ENCODE measurements at places on chromosomes 7 and 10.

- DNase-seq: no peak
Measured at GRCh38 chr10:97578171-97578844, 5.7 kb downstream of the ANKRD2 start.

GRCh38 chr10:131195116-131195515, 116.4 kb downstream of the TCERG1L start:
- DNase-seq: no peak

DNA sequence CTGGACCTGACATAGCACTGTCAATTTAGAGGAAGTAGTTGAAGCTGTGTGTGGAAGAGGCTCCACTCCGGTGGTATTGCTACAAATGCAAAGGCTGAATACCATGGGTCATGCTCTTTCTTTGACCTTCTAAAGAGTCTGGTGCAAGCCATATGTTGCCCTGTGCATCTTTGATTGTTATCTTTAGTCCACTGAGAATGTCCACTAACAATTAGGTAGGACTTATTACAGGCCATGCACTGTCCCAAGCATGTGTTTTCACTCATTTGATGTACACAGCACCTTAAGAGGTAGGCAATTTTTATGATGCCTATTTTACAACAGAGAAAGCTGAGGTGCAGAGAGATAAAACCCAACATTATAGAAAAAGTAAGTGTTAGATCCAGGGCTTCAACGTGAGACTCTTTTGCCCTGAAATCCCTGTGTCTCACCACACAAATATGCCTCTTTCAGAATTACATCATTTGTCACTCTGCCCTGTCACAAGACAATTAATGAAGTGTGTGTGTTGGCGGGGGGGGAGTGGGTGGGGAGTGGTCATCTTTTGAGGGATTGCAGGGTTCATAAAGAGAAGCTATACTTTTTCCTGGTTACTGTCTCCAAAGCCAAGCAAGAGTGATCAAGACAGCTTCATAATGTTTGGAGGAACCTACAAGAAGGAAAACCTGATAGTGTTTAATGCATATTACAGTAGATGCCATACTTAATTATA, 637.6 kb upstream of the IGFBP3 start:
- peak; percentile 67 for DNase-seq

GRCh38 chr7:125934955-125935354, 1005.3 kb upstream of the POT1 start:
- peak; percentile 21 for DNase-seq

GRCh38 chr10:3971713-3972112, 186.7 kb upstream of the KLF6 start:
- no peak for DNase-seq

- no peak for DNase-seq
Measured at GRCh38 chr10:59741048-59741447, 12.2 kb downstream of the MRLN start.

DNA sequence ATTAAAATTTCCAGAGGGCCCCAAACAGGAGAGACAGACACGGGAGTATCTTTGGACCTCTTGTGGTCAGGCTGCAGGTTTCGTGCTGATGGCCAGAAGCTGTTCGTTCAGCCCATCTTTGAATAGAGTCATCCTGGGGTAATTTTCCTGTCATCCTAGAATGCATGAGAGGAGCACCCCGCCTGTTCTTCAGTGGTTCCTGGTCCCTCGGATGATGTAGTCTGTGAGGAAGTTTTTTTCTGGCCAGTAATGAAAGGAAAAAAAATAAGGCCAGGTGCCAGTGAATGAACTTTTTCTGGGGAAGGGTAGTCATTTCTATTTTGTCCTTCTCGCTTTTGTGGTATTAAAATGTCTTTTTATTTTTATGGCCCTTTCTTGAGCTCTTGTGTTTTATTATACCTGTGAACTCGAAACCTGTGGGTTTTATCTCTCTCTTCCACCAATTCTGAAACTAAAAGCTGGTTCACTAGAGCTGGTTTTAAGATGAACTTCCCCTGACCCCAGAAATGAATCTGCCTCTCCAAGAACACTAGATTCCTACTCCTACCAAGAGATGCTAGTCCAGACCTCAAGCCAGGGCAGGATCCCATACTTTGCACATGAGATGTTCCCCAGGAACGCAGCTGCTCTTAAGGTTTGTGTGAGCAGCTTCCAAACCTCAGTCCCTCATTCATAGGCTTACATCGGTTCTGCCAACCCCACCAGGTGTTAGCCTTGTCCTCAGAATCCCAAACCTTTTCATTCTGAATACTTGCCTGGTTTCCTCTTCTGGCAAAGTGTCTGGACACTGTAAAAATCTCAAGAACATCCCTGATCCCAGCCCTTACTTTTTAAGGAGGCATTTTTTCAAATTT, 15.4 kb upstream of the MEST start:
- DNase-seq: peak; percentile 68

- peak; percentile 39 for DNase-seq
Measured at GRCh38 chr7:15326044-15326644, 235.7 kb downstream of the AGMO start.

DNA sequence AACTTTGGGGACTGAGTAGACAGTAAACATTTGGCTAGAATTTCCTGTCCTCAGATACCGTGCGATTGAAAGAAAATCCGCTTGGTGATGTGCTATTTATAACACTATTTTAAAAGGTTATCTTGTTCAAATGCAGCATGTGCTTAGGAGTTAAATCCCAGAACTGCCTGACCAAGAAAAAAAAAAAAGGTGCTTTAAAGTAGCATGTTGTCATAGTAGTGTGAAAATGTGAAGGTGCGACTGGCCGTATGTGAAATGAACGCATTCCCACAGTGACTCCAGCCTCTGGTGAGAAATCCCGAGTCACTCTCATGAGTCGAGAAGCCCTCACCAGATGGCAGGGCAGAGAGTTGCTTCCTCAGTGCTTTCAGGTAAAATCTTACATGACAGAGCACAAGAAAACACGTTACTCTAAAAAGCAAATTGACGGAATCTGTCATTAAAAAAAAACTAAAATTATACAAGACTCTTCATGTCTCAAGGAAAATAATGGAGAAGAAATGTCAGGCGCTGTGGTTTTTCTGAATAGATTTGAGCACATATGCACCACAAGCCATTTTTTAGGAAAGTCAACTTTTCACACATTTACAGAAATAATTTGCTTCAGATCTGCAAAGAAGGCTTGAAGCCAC, 18.4 kb upstream of the KLF6 start:
- peak; percentile 44 for DNase-seq

DNA sequence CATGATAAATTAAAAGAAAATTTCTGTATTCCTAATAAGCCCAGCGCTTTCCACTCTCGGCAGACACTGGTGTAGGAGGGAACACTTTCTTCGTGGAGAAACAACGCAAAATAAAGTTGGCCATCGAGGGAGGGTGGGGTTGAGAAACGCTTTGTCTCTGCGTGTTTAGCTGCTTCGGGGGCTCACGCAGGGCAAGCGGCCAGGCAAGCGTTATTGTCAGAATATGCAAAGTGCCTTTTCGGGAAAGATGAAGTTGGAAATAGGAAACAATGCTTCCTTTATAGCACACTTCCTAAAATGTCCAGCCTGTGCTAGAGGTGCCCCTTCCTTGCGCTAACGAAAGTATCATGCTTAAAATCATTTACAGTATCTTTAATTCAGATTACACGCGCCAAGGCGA, 1.9 kb upstream of the EBF3 start:
- no peak for DNase-seq

GRCh38 chr7:15737601-15738000, 51.1 kb upstream of the MEOX2 start:
- DNase-seq: no peak

- DNase-seq: no peak
Measured at GRCh38 chr10:48477616-48478015, 127.3 kb downstream of the ARHGAP22 start.

DNA sequence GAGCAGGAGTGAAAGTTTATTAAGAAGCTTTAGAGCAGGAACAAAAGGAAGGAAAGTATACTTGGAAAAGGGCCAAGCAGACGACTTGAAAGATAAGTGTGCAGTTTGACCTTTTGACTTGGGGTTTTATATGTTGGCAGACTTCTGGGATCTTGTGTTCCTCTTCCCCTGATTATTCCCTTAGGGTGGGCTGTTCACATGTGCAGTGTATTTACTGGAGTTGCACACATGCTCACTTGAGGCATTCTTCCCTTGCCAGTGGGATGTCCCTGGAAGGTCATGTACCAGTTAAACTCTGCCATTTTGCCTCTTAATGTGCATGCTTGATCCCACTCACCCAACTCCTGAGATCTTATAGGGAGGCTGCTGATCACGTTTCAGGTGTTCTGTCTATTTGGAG, 23.4 kb upstream of the ARHGAP12 start:
- no peak for DNase-seq

GRCh38 chr7:74612015-74612829, 45.3 kb upstream of the GTF2I start:
- peak; percentile 87 for DNase-seq

- no peak for DNase-seq
Measured at GRCh38 chr10:83986800-83987199, 152.5 kb upstream of the GHITM start.

DNA sequence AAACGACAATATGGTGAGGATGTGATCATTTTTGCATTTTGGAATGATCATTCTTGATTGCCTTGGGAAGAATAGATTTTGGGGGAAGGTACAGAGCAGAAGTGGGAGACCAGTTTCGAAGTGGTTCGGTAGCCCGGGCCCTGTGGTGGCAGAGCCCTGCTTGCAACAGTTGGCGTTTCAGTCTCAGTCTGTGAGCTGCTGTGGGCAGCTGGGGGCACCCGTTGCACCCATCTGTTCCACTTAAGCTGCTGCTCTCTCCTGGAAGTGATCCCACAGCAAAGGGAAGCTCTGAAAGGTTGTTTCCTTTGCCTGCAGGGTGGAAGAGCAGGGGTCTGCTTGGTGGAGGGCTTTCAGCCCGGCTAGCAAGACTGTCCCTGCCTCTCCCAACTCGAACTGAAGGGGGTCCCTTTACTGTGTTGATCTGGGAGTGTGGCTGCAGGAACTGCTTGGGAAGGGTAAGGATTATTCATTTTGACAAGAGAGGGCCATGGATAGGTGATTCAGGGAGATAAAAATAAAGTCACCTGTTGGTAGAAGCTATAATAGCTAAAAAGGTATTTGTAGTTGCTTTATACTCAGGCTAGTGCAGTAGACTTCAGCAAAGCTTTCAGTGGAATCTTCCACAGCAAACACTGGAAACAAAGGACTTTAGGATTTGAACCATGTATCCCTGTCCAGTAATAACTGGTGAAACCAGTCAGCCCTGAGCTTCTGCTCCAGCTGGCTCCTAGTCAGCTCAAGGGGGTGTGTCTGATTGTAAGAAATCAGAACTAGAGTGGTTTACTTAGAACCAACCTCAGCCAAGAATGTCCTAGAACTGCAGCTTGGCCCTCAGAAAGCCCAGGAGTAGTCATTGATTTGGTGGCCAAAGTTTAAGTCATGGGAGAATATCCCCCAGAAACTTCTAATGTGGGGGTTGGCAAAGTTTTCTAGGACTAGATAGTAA, 53.1 kb upstream of the PDCD4 start:
- DNase-seq: no peak

DNA sequence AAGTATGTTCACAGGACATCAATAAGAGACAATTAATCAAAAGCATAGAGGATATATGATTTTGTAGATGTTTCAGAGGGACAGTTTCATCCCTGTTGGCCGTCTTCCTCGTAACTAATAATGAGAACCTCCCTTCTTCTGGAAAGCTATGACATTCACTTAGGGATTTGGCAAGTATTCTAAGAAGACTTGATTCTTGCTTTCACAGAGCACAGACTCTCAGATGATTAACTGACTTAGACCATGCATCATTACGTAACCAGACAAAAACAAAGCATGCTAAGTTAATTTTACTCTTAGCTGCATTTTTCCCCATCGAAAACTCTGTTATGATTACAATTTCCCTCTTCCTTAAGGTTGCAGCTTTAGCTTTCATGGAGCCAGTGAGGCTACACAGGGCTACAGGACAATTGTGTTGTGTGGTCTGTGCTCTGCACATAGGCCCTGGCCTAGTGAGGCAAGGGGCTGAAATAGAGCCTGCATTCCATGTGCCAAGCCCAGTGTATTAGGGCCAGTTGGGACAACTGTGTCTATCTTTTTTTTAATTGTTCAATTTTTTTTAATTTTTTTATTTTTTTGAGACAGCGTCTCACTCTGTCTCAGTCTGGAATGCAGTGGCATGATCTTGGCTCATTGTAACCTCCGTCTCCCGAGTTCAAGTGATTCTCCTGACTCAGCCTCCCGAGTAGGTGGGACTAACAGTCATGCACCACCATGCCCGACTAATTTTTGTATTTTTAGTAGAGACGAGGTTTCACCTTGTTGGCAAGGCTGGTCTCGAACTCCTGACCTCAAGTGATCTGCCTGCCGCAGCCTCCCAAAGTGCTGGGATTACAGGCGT, 105.3 kb downstream of the PLXDC2 start:
- DNase-seq: peak; percentile 51

- DNase-seq: peak; percentile 22
Measured at GRCh38 chr10:16756561-16757221, 60.5 kb downstream of the RSU1 start.

DNA sequence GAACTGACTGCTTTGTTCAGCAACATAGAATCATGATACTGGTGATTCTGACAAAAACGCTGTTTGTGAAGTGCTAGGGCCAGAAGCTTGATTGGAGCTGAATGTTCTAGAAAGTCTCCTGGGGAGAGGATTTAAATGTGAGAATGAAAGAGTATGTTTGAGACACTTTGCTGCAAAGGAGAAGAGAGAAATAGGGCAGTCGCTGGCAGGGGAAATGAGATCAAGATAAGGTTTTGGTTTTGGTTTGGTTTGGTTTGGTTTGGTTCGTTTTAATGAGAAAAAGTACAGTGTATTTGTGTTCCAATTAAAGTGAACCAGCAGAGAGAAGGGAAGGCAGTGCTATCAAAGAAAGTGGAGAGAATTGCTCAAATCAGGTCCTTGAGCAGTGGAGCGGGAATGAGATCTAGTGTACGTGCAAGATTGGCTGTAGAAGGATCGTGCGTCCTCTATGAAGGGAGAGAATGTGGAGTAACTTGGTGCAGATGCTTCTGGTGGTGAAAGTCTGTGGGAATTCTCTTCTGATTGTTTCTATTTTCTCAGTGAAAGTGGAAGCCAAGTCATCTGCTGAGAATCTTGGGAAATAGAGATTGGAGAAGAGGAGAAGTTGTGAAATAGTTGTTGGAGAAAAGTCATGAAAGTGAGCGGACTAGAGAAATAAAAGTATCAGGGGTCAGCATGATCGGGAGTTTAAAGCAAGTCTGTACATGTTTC, 270.5 kb downstream of the CCDC3 start:
- DNase-seq: no peak

DNA sequence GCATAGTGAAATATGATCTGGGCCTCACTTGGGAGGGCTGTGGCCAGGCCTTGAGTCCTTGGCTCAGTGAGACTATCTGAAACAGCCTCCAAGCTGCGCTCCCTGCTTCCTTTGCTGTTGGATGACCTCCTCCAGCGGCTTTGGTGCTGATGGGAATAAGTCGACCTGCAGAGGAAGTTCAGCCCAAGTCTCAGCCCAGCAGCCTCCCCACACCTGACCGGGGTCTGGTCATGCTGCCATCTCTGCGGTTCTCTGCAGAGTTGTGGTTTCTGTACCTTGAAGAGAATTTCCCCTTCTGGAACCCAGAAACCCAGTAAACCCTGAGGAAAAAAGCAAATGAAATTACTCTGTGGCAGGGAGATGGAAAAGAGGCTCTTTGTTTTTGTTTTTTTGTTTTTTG, 4.6 kb upstream of the RBAK start:
- no peak for DNase-seq

DNA sequence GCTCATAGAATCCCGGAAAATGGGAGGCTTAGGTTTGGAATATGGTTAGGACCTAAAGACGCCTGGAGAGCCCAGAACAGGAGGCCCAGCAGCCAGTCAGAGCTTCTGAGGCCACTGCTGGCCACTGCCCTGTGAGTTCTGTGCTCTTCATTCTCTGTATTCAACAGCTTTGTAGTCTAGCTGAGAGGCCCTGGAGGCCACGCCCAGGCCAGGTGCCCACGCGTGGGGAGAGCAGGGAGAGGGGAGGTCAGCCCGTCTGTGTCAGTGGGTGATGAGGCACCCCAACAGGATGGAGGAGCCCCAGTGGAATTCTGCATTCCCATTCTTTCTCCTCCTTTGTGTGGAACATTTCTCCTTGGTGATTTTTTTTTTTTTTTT, 29.1 kb downstream of the IL15RA start:
- no peak for DNase-seq
